ENCODE measurements at places on chromosomes 6 and 20. TPM values are rescaled to one million over a fixed set of nuclear protein-coding genes. Genes with fewer than 3 reads are reported as not detected.

DNA sequence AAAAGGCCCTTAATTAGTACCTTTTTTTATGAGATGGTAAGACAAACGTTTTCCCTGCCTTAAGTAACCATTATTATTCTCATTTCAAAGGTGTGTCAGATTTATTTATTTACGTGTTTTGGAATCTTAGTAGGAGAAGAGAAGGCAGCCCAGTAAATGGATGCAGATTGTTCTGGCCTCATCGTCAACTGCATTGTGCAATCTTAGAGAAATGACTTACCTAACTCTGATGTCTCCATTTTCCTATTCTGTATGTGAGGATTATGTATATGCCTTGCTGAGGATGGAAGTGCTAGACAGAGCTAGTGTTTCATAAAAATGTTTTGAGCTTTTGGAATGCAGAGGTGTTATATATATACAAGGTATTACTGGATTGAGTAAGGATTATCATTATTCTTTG lies 97.0 kb upstream of the JAG1 start:
- DNase-seq = no peak

DNA sequence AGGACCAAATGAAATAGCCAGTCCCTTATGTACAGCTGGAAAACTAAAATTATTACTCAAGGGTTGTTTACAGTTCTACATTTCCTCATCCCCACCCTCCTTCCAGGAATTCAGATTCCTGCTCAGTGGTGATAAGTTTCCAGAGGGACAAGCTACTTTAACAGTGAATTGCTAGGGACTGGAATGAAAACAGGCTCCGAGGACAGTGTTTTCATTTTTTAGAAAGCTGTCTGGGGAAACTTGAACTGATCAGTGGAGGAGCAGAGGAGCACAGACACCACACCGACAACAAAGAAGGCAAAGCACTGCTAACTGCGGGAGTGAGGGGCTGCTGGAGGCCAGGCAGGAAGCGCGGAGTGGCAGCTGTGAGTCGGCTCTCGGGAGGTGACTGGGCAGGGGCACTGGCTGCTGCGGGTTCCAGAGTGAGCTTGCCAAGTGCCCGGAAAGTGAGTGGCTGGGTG lies 322.2 kb downstream of the ESR1 start:
- DNase-seq = no peak

GRCh38 chr6:126091466-126091865 lies 105.1 kb downstream of the TRMT11 start:
- DNase-seq = no peak

GRCh38 chr20:63573647-63574131 lies 350 bp downstream of the HELZ2 start:
- no peak for DNase-seq

DNA sequence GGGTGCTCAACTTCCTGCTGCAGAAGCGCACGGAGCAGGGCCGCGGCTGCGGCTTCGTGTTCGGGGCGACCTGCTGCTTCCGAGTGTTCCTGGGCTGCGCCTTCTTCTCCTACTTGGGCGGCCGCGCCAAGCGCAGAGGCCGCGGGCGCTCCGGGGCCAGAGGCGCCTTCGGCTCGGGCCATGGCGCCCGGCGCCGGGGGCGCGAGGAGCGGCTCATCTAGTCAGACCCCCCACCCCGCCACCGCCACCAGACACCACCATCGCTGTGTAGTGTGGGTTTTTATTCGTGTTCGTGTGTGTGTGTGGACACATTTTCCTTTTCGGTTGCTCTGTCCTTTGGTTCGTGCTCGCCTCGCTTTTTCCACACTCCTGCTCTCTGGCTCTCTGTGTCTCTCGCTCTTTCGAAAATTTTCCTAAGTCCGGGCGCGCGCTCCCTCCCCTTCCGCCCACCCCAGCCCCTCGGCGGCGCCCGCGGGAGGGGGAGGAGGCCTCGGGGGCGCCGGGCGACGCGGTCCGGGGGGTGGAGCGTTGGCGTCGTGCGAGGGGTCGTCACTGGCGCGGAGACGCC lies 38.1 kb downstream of the GNAS start:
- DNase-seq = peak; percentile 96

- DNase-seq = no peak
These were observed 203.3 kb downstream of the SLC24A3 start for GRCh38 chr20:19415786-19416185.

GRCh38 chr20:50957276-50957675 lies 1.1 kb downstream of the DPM1 start:
- no peak for DNase-seq

GRCh38 chr6:128598571-128598970 lies 78.2 kb upstream of the PTPRK start:
- no peak for DNase-seq

GRCh38 chr20:53223626-53224172 lies 251.5 kb downstream of the TSHZ2 start:
- no peak for DNase-seq

Gene ETV7
- polyA plus RNA-seq = 0.14 TPM

GRCh38 chr6:42462474-42462972 lies 10.8 kb upstream of the TRERF1 start:
- no peak for DNase-seq

Gene BMP5
- 88.6 TPM for polyA plus RNA-seq
